ENCODE measurements at places on chromosomes 2 and 18.

GRCh38 chr2:109562421-109562820 lies 51.3 kb downstream of the SEPTIN10 start:
- no peak for DNase-seq

DNA sequence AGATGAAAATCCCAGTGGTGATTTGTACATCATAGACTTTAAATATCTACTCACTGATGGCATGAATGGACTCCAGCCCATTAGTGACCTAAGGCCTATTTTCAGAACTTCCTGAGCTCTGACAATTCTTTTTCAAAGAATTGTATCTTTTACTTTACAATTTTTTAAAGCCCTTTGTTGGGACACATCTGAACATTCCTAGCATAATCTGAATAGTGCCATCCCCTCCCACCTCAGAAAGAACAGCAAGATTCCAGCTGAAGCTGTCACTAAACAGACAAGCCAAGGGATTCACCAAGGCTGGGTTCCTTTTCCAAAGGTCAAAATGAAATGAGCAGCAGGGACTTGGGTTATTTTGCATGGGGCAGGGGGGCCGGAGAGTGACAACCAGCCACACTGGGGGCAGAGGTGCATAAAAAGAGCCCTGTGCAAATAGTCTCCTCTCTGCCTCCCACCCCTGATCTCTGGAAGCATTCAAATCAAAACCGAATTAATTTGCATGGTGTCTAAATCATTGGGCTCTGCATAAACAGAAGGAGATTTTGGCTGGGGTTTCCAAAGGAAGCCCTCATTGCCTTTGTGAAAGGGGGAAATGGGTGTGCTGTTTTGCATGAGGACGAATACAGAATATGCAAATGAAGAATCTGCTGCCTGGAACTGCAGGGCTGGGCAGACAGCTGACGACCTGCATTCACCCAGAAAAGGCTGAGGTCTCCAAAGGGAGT lies 17.2 kb downstream of the EPHA4 start:
- DNase-seq: no peak

GRCh38 chr2:60530660-60531281 lies 22.7 kb downstream of the BCL11A start:
- DNase-seq: peak; percentile 63

DNA sequence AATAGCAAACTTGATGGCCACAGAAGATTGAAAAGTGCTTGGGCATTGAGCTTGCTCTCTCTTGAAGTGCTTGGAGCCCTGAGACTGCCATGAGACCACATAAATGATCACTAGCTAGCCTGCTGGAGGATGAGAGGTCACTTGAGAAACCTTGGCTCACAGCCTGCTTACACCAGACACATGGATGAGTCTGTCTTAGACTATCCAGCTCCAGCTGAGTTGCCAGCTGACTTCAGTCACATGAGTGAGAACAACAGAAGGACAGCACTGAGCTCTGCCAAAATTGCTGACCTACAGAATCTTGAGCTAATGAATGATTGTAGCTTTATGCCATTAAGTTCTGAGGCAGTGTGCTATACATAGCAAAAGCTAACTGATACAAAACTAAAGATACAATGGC lies 18.1 kb downstream of the NABP1 start:
- peak; percentile 14 for DNase-seq

DNA sequence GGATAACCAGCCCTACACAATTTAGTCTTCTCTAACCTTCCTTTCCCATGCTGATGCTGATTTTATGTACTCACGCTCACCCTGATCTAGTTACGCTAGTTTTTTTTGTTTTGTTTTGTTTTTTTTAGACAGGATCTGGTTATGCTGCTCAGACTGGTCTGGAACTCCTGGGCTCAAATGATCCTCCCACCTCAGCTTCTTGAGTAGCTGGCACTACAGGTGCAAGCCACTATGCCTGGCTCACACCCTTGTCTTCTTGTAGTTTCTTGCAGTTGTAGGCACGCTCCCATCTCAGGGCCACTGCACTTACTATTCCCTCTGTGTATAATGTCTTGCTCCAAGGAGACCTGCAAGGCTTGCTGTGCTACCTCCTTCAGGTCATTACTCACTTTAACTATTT lies 6.2 kb downstream of the PELI1 start:
- DNase-seq: no peak

GRCh38 chr2:170878505-170878904 lies 50.5 kb upstream of the GORASP2 start:
- DNase-seq: no peak

- DNase-seq: no peak
Measured at GRCh38 chr2:109172556-109173105, 43.6 kb downstream of the SH3RF3 start.

DNA sequence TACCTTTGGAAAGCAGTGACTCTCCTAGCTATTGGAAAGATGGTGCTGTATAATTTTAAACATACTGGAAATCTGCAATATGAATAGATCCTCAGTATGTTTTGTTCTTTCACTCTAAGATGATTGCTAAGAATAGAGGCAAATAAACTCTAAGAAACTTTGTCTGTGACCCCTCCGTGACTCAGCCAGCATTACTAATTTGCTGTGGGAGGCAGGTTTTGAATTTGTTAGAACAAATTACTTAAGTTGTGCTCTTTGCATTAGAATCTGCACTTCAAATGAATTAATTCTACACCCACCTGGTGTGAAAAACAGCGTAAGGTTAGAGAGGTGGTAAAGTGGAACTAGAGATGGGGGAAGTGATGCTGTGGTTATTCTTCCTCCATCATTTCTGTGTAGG lies 142.2 kb downstream of the RAPGEF4 start:
- no peak for DNase-seq

DNA sequence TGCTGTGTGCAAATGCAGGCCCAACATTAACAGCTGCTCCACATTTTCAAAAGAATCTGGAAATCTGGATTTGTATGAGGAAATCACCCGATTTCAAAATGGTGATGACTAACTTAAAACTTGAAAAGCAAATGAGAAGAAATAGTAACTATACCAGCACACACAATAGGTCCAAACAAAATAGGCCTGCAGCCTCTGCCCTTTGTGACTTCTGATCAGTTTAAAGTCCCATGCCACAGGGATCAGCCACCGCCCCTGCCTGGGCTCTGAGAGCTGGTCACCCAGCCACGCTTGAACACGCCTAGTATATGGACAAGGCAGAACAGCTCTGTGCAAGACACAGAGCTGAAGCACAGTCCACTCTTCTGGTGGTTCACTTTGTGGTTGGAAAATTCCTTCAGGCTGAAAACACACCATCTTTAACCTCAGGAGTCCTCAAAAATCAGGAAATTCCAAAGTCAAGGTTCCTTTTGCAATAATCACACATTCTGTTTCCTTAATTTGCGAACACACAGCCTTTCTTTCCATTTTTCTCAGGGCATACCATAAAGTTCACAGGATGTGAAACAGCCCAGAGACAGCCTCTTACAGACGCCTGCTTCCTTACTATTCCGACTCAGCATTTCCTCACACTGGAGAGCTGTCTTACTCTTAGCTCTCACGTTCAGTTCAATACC lies 150.1 kb upstream of the RIOK3 start:
- no peak for DNase-seq

DNA sequence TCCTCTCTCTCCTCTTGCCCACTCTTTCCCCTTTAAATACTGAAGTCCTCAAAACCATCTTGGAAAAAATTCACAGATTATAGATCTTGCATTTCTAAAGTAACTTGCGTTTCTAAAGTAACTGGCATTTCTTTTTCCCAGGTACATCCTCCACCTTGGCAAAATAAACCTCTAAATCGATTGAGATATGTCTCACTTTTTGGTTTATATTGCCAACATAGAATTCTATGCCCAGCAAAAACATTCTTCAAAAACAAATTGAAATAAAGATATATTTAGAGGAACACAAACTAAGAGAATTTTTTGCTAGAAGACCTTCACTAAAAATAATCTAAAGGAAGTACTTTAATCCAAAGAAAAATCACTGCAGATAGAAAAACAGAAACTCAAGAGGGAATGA lies 122.5 kb upstream of the RBMS1 start:
- DNase-seq: no peak
